Ecto neural progenitor cell (in vitro differentiated cells): ENCODE measurements at places on chromosomes 3 and 15.

DNA sequence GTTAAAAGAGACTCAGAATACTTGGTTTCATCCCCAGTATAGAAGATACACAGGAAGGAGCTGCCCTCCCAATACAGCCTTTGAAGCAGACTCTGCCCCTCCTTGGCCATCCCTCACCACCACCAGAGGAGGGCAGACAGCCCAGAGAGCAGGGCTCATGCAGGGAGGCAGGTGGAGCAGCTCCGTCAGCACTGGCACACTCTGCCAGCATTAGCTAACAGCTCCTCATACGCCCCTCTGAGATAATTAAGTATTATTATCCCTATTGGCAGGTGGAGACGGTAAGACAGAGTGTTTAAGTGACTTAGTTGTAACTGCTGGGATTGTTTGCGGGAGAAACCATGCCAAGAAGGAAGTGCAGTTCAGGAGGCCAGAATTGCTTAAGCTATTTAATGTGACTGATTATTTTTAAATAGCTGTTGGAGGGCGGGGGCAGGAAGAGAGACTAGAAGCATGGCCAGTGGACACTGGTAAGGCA lies 434.0 kb downstream of the EPHB1 start:
- DNase-seq = no peak

DNA sequence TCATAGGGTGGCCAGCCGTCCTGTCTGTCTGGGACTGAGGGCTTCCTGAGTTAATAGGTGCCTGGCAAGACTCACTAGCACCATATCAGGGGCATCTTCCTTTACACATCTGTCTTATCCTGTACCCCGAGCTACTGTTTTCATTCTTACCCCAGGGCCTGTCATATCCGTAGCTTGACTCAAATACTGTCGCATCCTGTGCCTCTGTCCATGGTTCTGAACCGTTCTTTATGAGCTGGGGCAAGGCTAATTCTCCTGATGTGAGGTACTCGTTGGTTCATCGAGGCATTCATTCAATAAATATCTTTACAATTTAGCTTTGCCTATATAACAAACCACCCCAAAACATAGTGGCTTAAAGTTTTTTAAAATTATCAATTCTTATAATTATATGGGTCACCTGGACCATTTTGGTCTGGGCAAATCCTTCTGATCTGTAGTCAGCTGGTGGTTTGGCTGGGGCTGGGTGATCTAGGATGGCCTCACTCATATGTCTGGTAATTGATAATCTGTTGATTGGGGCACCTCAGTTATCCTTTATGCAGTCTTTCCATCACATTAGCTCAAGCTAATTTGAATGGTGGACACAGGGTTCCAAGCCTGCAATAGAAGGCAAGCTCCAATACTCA lies 121.2 kb downstream of the TLE3 start:
- DNase-seq = no peak

DNA sequence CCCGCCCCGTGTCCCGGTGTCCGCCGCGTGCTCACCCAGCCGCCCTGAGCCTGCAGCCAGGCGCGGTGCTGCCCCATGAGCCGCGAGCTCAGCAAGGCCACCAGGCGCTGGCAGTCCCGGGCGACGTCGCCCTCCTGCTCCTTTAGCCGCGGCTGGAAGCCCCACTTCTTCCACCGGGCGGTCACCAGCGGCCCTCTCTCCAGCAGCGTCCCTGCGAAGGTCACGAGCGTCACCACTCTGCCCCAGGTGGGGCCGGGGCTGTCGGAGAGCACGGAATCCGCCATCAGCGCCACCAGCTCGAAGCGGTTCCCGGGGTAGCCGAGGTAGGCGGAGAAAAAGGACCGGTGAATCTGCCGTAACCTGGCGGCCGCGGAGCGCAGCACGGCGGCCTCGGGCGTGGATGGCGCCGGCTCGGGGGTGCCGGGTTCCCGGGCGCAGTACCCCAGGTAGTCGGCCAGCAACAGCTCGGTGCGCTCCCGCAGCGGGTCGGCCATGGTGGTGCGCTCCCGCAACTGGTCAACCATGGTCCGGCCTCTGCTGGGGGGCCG lies 298 bp downstream of the BCL2L10 start:
- no peak for DNase-seq

- DNase-seq = no peak
Observed at GRCh38 chr15:74207652-74208440, 5.3 kb upstream of the STRA6 start.

- no peak for DNase-seq
Observed at GRCh38 chr3:46684891-46685290, 8.6 kb downstream of the ALS2CL start.

DNA sequence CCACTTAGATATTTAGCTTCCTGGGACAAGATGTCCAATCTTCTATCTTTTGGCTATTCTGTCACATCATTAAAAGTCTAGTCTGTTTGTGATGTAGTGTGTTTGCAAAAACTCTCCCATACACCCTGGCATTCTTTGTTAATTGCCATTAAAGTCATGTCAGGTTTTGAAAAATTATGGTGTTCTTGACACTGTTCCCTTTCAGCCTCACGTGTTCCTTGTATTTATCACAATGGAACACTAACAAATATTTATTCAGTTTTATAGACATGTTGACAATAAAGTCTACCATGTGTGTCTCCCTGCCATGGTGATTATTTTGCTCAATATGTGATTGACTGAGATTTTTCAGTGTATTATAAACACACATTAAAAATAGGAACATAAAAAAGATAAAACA lies 9.4 kb upstream of the CACNA1D start:
- no peak for DNase-seq

GRCh38 chr3:160796813-160797164 lies 40.8 kb downstream of the PPM1L start:
- DNase-seq = no peak
